ENCODE measurements at places on chromosomes 2 and 18.

DNA sequence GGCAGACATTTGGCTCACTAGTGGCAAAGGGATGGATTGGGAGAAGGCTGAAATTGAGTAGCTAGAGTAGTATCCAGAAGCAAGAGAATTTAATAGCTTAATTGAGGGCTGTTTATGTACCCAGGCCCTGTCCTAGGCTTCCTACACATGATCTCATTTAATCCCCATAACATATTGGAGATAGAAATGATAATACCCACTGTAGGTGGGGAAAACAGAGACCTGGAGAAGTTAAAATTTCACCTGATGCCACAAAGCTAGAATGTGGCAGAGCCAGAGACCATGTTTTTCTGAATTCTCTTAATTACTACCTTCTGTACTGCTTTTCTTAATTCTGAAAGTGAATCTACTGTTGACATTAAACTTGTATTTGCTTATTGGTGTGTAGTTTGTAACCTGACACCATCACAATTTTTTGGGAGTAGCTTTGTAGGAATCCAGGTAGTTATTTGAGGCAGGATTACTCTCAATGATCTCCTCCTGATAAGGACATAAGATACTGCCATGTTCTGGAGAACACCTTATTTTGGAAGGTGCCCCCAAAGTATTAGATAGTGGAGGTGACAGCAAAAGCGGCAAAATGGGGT lies 42.2 kb downstream of the RAB10 start:
- DNase-seq = peak; percentile 40

GRCh38 chr2:218276986-218277755 lies 6.9 kb downstream of the PNKD start:
- DNase-seq = no peak

DNA sequence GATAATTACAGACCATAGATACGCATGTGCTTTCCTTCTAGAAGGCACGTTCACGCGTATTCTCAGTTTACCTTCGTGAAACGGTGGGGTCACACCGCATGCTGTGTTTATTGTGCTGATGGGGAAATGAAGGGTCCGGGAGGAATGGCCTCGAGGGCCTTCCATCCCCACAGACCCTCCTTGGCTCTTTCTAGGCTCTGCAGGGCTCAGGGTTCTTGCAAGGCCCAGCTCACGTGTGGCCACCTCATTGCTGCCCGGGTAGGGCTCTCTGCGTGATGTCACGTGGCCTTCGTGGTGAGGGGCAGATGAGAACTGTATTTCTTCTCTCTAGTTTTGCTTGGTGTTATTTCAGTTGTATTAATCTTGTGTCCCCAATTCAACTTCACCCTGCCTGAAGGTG lies 133.5 kb upstream of the ALKAL2 start:
- no peak for DNase-seq

DNA sequence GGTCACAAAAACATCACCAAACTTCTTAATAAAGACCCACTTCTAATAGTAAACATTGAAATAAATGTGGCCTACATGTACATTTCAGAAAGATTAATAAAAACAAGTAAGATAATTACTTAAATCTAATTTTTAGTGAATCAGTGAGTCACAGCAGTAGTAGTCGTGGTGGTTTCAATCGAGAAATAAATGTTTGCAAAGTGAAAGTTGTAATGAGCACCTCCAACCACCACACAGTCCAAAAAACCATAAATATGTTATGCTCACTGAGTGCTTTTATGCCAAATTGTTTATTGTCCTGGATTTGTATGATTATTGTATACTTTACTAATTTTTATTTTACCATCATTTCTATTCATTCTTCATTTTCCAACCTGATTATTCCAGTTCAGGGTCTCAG lies 61.8 kb upstream of the SPOPL start:
- no peak for DNase-seq

- DNase-seq = no peak
Observed at GRCh38 chr18:59466980-59467379, 107.9 kb upstream of the LMAN1 start.

- DNase-seq = no peak
Observed at GRCh38 chr2:72103161-72103560, 44.5 kb downstream of the CYP26B1 start.

GRCh38 chr2:61620244-61621159 lies 82.3 kb upstream of the XPO1 start:
- DNase-seq = no peak

- no peak for DNase-seq
Observed at GRCh38 chr2:195164930-195165329, 492.1 kb upstream of the SLC39A10 start.

- DNase-seq = peak; percentile 59
Observed at GRCh38 chr18:23259701-23260681, 124.7 kb downstream of the CABLES1 start.

DNA sequence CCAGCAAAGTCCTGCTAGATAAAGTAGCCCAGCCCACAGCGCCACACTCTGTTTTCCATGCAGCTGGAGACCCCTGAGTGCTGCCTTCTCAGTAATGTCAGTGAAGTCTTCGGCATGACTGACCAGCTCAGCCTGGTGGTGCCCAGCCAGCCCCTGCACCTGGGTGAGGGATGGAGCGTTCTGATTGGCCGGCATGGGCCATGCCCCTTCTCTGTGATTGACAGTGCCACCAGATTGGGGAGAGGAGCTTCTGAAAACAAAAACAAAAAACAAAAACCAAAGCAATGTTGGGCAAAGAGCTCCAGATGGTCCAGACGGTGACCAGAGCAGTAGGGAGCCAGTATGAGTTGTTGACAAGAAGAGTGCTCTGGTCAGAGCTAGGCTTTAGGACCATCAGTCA lies 122.6 kb downstream of the DYSF start:
- no peak for DNase-seq

DNA sequence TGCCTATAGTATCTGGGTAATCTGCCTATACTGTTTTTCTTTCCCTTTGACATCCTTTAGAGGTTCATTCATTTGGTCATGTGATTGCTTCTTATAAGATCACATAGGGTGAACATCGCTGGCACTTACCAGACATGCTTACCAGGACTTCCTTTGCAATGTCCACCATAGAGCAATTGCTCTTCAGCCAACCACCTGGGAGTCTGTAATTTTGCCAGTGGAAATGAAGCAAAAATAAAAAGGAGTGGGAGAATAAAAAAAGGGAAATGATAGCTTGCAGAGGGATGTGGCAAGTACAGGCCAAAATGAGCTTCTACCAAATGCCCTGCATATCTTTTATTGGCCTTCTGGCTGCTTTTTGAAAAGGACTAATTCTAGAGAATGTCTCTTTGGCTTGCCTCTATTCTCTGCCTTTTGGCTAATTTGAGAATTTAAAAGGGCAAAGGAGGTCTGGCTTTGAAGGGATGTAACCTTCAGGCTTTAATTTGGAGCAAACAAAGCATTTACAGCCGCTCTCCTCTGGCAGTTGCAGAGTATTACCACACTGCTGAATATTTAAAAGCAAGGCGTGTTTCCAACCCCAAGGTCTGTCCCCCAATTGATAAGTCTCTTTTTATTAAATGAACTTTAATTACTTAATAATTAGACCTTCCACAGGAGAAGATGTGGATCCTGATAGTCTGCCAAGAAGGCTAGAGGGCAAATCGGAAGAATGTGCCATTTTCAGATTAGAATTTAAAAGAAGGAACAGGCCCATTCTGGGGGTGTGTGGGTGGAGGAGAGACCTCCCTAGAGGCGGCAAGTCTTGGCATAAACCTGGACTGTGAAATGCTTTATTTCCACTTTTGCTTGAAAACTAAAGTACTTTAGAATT lies 557.9 kb downstream of the DCC start:
- no peak for DNase-seq

GRCh38 chr2:44929735-44930273 lies 11.7 kb upstream of the SIX3 start:
- DNase-seq = no peak

DNA sequence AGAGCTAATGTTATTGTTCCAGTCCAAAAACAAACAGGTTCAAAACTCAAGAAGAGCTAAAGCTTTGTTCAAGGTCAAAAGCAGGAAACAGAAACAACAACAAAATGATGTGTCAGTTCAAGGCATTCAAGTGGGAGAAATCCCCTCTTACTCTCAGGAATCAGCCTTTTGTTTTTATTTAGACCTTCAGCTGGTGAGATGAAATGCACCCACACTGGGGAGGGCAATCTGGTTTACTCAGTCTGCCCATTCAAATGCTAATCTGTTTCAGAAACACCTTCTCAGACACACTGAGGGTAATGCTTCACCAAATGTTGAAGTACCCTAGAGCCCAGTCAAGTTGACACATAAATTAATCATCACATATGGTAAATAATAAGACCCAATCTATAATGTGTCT lies 150.6 kb downstream of the TMX3 start:
- peak; percentile 9 for DNase-seq

DNA sequence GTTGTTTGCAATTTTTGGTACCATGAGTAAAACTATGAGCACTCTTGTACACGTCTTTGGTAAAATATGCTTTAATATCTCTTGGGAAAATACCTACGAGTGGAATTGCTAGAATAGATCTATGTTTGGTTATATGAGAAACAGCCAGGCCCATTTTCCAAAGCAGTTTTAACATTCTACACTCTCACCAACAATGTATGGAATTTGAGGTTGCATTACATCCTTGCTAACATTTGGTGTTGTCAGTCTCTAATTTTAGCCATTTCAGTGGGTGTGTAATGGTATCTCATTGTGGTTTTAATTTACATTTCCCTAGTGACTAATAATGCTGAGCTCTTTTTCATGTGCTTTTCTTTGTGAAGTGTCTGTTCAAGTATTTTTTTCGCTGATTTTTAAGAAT lies 118.9 kb upstream of the TCF4 start:
- peak; percentile 11 for DNase-seq

- DNase-seq = peak; percentile 93
Observed at GRCh38 chr2:202101026-202101579, 28.0 kb downstream of the KIAA2012 start.

GRCh38 chr2:233542507-233542906 lies 24.1 kb downstream of the USP40 start:
- DNase-seq = no peak

- DNase-seq = no peak
Observed at GRCh38 chr2:1527153-1527992, 114.1 kb downstream of the TPO start.

DNA sequence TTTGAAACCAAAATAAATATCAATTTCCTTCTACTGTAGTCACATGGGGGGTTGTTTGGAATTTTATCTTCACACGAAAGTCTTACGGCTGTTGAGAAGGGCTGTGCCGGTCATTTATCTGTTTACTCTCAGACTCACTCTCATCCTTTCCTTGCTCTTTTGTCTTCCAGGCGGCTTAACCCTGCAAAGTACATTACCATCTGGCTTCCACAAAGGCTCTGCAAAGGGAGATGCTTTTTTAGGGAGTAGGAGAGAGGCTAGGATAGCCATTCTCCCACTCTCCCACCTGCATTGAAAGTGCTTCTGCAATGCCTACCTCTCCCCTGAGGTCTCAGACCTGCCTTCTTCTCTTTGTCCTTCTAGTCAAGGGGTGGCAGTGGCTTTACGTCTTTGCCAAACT lies 247.6 kb downstream of the MEIS1 start:
- peak; percentile 31 for DNase-seq

DNA sequence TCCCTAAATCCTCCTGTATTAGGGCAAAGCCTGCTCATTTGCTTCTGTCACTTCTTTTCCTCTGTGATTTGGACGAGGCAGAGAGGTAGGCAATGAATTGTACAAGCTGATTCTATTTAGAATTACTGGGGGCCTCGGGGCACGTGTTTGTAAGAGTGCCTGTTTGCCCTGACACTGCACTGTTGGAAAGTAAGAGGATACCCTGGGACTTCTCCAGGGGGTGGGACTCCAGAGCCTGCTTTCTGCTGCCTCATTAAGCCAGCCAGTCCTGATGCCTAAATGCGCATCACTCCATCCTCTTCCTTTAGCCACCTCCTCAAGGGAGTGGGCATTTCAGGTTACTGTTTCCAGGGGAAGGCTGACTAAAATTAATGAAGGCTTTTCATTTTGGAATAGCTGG lies 134.3 kb downstream of the TDRD15 start:
- DNase-seq = peak; percentile 11

GRCh38 chr2:237305579-237305978 lies 108.4 kb downstream of the COL6A3 start:
- no peak for DNase-seq

- no peak for DNase-seq
Observed at GRCh38 chr2:106519767-106520166, 32.6 kb downstream of the CD8B2 start.

DNA sequence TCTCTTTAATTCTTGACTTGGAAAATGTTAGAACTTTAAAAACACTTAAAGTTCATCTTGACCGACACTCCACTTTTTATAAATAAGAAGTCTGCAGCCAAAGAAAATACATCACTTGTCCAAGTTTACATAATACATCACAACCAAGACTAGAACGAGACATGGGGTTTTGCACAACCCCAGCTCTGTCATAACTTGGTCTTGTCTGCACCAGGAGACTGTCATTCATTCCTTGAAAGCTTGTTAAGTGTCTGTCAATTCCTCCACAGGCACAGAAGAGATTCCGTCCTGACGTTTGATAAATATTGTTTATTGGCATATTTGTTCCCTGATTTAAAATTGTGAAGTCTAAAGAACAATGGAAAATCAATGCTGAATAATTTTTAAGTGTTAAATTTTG lies 139.5 kb upstream of the SETBP1 start:
- peak; percentile 76 for DNase-seq

DNA sequence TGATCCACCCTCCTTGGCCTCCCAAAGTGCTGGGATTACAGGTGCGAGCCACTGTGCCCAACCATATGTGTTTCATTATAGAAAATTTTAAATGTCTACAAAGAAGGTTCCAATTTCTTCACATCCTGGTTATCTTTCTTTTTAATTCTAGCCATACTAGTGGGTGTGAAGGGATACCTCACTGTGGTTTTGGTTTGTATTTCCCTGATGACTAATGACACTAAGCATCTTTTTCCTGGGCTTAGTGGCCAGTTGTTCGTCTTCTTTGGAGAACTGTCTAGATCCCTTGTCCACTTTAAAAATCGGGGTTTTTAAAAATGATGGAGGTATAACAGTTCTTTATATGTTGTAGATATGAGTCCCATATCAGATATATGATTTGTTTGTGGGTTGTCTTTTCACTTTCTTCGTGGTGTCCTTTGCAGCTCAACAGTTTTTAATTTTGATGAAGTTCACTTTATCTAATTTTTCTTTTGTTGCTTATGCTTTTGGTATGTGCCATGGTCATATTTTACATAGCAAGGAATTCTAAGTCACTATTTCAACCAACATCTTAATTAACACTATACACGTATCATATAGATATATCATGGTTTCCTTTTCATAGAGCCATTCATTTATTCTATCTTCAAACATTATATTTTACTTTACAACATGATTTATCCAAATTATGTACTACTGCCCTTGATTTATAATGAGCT lies 135.0 kb upstream of the RIOK3 start:
- DNase-seq = no peak

DNA sequence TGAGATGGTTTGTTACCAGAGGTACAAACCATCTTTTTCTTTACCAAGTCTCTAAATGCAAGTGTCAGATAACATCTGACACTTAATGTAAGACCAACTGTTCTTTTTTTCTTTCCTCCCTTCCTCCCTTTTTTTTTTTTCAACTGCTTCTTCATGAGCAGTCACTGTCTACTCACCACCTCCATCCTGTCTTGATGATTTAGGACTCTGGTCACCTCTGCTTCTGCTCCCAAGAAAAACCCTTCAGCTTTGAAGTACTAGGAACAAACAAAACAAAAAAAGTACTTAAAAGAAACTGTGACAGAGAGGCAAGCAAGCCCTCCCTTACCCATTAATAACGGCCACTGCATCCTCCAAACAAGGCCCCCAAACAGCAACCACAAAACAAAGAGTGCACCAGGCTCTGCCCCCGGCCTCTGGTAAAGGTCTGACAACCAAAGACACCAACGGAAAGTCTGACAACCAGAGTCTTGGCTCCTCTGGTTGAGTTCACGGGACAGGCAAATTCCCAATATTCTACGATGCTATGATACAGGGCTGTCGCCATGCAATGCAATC lies 141.0 kb downstream of the ARL4C start:
- DNase-seq = peak; percentile 57

Measured in NCI-H2171 treated with DMSO at 0.1 percent for 48 hours (cell line).